ENCODE measurements at places on chromosomes 2 and 18. TPM values are rescaled to one million over a fixed set of nuclear protein-coding genes. Genes with fewer than 3 reads are reported as not detected.

SNX17 gene
- 81.9 TPM for total RNA-seq

COL5A2 gene
- total RNA-seq: 404 TPM

GALR1 gene
- not detected for total RNA-seq

DSG4 gene
- total RNA-seq: not detected

UGT1A5 gene
- total RNA-seq: not detected

BMP10 gene
- total RNA-seq: not detected

SLC4A3 gene
- 2.1 TPM for total RNA-seq

CYS1 gene
- total RNA-seq: 4.7 TPM

CHST10 gene
- total RNA-seq: 12.5 TPM

SKA1 gene
- total RNA-seq: 2.6 TPM

KCNF1 gene
- total RNA-seq: 1.6 TPM

ZSWIM2 gene
- not detected for total RNA-seq

NT5C1B gene
- total RNA-seq: not detected

SERPINB13 gene
- total RNA-seq: not detected

DNAH7 gene
- total RNA-seq: under 0.01 TPM

PLA2R1 gene
- 2.6 TPM for total RNA-seq

VRK2 gene
- 9.9 TPM for total RNA-seq

MYCN gene
- 7.3 TPM for total RNA-seq

HS6ST1 gene
- 12.5 TPM for total RNA-seq

IL1RL2 gene
- not detected for total RNA-seq

BUB1 gene
- total RNA-seq: 7.8 TPM

All from skeletal muscle tissue (tissue), 5 donors.